ENCODE measurements at places on chromosomes 2 and 18.

GRCh38 chr2:233088972-233089345, 28.8 kb downstream of the INPP5D start:
- no peak for DNase-seq

GRCh38 chr18:5853253-5853652, 42.1 kb downstream of the TMEM200C start:
- no peak for DNase-seq

DNA sequence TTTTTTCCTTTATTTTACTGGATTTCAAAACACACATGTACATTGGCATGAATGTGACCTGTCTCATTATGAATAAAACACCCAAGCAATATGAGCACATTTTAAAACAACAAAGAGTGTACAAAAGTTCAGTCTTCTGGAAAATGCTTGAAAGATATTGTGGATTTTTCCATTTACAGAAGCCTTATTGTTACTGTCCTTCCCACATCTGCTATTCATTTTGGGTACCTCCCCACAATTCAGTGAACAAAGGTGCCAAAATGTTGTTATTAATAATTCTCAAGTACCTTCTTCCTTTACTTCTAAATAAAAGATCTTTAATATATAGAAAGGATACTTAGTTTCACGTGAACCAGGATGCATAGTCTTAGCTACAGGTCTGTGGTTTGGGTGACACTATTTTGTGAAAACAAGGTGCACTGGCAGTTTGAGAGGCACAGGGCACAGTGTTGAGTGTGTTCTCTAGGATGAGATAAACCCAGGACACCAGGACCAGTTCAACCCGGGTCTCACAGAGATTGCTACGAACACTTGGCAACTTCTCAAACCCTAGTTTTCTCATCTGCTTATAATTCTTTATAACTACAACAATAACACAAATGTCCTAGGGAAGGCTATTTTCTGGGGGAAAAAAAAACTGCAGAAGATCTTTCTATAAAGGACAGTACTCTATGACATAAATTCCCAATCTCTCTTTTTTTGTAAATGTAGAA, 84.5 kb upstream of the GALNT5 start:
- no peak for DNase-seq

DNA sequence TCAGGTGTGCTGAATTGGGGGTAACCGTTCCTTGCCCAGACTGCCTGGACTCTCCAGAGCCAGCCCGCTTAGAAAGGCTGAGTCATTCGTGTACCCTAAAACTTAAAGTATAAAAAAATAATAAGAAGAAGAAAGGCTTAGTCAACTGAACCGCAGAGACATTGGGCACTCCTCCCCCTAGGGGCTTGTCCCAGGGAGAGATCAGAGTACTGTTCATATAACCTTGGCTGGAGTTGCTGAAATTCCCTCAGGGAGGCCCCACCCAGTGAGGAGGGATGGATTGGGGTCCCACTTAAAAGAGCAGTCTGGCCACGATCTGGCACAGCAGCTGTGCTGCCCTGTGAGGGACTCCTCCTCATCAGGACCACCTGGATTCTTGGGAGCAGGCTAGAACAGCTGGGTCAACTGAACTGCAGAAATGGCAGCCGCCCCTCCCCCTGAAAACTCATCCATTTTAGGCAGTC, 37.2 kb downstream of the ANKRD12 start:
- DNase-seq: no peak

Data from T-helper 17 cell (primary cell).